ENCODE measurements at places on chromosomes 11 and 22.

- no peak for DNase-seq
These were observed 257.8 kb downstream of the JRKL start for GRCh38 chr11:96647621-96648020.

GRCh38 chr11:103631841-103632240 lies 404.6 kb upstream of the DDI1 start:
- DNase-seq: no peak

- DNase-seq: no peak
These were observed 75.0 kb downstream of the NFAM1 start for GRCh38 chr22:42357221-42357620.

- no peak for DNase-seq
These were observed 92.5 kb downstream of the CEP164 start for GRCh38 chr11:117420143-117420485.

DNA sequence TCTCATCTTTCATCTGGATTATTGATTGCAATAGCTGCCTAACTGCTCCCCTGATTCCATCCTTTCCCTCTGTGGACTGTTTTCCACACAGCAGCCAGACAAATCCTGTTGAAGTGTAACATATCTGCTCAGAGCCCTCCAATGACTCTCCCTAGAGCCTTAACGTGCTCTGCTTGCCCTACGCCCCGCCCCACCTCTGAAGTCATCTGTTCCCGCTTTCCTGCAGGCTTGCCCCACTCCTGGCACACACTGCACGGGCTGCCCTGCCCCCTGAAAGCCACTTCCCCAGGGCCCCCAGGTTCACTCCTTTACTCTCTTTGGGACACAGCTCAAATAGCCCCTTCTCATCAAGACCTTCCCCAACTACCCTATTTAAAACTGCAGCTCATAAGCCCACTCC lies 59.5 kb downstream of the NECTIN1 start:
- DNase-seq: no peak

- DNase-seq: no peak
These were observed 78.4 kb downstream of the MYO7A start for GRCh38 chr11:77206264-77207018.

- DNase-seq: no peak
These were observed 116.9 kb downstream of the STK33 start for GRCh38 chr11:8477151-8477550.

Data from hippocampal formation (tissue), 2 donors.